ENCODE measurements at places on chromosomes 2 and 18.

DNA sequence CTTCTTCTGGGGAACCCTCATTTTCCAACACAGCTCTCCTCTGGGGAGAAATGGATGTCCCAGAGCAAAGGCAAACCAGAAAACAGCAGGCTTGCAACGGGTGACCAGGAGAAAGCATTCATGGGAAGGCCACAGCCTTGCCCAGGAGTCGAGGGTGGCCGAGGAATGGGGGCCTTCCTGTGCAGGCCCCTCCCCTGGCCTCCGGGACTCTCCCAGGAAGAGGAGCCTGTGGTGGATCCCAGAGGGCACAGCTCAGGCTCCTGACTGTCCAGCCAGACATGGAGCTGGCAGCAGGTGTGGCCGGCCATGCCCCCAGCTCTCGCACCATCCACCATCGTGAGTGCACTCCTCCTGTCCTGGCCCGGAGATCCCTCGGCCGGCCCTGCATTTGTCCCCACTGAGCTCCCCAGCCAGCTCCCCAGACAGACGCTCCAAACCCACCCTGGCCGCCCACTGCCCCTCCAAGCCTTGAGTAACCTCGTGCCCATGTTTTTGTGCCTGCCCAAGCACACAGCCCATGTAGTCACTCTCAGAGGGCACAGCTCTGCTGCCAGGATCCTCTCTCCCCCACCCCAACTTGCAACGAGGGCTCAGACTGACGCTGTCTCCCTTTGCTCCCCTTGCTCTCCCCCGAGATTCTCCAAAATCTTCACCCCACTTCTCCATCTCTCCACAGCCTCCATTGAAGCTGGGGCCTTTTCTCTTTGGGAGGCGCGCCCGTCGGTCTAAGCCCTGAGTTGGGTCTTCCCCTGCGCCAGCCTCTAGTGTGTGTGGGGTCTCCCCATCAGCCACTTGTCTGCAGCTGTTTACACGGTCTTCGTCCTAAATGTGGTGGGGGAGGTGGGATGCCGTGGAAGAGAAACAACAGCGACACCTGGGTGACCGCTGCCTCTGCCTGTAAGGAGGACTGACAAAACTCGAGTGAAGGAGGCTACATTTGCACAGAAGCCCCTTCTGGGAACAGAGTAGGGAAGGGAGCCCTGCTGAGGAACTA, 9.8 kb downstream of the PRLH start:
- no peak for DNase-seq

- no peak for DNase-seq
These were observed 21.2 kb downstream of the SH3BP4 start for GRCh38 chr2:234973008-234973407.

DNA sequence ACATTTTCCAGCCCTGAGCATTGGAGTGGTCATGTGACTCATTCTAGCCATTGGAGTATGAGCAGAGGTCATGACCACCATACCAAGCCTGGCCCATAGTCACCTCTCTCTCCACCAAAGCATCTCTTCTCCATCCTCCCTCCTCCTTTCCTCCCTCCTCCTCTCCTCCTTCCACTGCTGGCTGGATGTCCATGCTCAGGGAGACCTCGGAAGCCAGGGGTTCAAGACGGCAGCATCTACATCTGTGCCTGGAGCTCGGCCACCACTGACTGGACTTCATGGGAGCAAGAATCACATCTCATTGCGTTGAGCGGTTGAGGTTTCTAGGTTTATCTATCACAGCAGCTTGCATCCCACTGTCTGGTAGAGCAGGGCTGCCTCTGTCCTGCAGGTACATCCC, 252.4 kb downstream of the NDUFA10 start:
- no peak for DNase-seq

GRCh38 chr18:13437034-13437433, 218.5 kb downstream of the LDLRAD4 start:
- DNase-seq, result no peak

- no peak for DNase-seq
These were observed 22.8 kb upstream of the MYO3B start for GRCh38 chr2:170155022-170155722.

DNA sequence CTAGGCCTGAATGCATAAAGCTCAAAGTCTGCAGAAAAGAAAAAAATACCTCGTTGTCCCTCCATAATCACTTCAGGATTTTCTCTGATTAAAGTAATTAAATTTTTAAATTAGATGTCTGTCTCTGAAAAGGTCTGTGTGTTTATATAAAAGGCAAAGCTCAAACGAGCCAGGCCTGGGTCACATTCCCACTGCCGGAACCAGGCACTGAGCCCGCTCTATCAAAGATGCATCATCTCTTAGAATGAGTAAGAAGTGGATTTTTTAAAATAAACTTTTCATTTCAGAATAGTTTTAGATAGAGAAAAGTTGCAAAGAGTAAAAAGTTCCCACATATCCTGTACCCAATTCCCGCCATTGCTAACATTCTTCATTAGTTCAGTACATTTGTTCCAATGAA, 202.1 kb upstream of the KYNU start:
- no peak for DNase-seq

- DNase-seq, result no peak
These were observed 9.8 kb upstream of the NCK2 start for GRCh38 chr2:105734762-105735538.
